ENCODE measurements at places on chromosomes 6 and 20. TPM values are rescaled to one million over a fixed set of nuclear protein-coding genes. Genes with fewer than 3 reads are reported as not detected.

DNA sequence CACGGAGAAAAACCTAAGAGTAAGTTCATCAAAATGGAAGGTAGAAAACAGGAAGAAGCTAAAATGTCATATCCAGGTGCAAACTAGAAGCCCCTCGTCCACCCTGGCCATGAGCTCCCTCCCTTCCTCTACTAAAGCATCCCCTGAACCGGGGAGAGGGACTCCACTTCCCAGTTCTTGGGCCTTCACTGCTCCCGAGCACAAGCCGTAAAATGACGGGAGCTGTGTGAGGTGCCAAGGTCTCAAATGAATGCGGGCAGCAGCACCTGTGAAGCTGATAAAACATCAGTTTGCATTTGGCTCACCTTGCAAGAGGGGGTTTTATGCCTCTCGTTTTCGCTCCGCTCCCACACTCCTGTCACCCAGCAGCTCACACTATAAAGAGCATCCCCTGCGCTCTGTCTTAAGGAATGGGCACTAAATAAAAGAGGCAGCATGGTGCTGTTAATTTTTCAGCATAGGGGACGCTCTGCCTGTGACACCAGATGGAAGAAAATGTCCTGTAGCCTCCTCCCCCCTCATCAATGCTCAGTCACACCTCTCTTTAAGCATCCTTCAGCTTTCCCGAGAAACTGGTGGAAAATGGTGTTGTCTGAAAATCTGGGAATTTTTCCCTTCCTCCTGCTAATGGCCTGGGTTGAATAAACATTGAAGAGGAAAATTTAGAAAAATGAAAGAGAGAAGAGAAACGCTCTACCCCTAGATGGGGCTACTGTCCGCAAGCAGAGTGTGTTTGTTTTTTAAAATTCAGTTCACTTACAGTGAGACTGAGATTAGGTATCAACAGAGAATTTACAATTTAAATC lies 563.0 kb upstream of the AGPAT4 start:
- DNase-seq = no peak

DNA sequence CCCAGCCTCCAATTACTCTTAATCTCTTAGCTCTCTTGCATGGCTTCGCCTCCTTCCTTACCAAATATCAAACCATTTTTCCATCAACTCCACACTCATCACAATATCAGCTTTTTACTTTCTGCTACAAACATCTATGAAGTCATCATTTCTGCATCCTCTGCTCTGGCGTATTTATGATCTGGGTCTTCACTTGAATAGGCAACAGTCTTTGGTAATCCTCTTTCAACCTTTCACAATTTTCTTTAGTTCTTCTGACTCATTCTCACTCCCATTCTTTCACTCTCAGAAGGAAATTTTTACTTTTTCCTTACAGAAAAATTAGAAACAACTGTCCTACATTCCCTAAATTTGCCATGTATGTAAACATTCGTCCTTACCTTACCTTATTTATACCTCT lies 522.4 kb downstream of the HDGFL1 start:
- DNase-seq = no peak

DNA sequence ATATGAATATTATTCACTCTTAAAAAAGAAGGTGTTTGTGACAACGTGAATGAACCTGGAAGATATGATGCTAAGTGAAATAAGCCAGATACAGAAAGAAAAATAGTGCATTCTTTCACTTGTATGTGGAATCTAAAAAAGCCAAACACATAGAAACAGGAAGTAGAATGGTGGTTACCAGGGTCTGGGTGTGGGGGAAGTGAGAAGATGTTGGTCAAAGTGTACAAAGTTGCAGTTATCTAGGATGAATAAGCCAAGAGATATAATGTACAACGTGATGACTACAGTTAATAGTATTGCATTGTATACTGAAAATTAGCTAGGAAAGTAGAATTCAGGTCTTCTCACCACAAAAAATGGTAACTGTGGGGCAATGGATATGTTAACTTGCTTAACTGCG lies 151.1 kb upstream of the HCRTR2 start:
- DNase-seq = no peak

Gene CCN5
- not detected for total RNA-seq

DNA sequence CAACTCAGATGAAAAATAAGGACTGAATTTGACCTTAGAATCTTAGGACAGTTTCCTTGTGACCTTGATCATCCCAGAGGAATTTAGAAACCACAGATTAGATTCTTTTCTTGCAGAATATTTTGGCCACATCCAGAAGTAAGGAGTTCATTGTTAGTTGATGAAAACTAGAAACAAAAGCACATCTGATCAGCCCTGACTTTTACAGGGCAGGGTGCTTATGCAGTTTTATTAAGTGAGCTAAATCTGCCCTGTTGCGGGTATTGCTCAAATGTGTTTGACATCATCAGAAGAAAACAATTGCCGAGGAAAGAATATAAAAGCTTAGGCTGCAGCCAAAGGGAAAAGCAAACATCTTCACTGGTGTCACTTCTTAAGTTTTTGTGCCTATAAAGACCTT lies 100.8 kb downstream of the MTFR2 start:
- no peak for DNase-seq

GRCh38 chr20:11437611-11438380 lies 479.9 kb upstream of the BTBD3 start:
- no peak for DNase-seq

Gene TOP1
- total RNA-seq = 110 TPM

DNA sequence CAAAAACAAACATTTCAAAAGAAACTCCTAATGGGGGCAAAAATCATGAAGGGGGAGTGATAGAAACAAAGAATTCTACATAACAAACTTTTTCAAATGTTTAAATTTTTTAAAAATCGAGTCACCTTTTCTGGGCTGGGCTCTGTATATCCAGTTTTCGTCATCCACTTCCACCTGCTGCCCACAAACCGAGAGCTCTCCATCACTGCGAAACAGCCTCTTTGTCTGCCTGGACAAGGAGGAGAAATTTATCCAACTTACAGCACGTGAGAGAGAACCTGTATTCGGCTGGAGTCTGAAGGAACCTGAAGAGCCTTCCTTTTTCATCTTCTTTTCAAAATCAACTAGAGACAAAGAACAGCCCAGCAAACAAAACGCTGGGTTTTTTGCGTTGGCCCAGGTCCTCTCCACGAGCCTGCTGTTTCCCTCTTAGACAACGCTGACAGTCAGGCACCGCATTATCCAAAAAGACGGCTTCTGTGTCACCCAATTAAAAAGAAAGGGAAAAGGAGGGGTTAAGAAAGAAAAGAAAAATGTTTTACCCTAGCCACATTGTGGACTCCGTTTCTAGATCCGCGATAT lies 72.4 kb upstream of the NHSL1 start:
- no peak for DNase-seq

DNA sequence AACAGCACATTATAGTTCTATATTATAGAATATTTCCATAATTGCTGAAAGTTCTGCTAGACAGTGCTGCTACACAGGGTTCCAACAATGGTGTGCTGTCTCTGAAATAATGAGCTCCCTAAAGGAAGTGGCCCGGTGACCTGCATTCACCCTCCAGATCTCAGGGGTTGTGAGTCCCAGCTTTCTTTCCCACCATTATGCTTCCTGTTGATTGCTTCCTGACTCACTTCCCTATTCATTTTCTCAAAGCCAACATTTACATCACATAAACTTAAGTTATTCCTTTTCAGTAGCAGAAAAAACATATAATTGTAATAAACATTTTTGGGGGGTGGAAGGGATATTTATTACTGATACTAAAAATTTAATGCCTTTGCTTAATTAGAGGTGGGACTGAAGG lies 12.9 kb upstream of the CCN6 start:
- DNase-seq = peak; percentile 29

DNA sequence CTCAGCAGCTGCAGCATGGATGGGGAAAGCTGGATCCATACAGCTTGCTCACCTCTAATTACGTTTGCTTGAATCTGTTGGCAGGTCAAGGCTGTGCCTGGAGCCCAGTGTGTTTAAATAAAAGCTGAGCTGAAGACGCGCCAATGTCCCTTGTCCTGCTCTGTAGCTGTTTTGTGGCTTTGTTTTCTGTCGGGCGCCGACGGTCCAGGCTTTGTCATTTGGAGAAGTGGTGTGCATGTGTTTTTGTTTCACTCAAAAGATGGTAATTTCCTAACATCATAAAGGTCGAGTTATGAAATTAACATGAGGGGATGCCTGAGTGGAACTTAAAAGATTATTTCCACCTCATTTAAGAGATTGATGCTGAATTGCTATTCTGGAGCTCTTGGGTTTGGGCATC lies 107.6 kb downstream of the SLC24A3 start:
- no peak for DNase-seq

Gene DUSP22
- total RNA-seq = 41.7 TPM

Gene ZBTB22
- 23.0 TPM for total RNA-seq

DNA sequence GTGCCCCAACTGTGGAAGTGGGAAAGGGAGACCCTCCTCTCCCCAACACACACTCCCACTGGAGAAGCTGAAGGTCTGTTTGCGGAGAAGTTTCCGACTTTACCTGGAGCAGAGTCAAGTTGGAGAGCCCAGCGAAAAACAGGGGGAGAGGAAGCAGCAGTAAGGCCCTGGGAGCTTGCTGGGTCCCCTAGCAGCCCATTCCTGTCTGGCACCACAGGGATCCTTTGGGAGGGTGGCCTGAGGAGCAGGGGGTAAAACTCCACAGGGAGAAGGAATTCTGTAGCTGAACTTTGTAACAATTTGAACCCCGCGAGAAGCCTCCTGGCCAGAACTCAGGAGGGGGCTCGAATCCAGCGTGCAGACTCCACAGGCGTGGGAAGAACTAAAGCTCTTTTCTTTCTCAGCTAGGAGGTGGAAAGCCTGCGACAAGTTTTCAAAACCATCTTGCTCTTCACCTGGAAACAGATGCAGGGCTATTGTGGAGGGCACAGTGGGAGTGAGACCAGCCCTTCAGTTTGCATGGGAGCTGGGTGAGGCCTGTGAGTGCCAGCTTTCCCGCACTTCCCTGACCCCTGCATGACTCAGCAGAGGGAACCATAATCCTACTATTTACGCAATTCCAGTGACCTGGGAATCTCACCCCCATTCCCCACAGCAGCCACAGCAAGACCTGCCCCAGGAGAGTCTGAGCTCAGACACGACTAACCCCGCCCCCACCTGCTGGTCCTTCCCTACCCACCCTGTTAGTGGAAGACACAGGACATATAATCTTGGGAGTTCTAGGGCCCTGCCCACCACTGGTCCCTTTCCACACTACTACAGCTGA lies 25.8 kb downstream of the SERPINB9 start:
- DNase-seq = no peak

Gene DDX43
- total RNA-seq = not detected

DNA sequence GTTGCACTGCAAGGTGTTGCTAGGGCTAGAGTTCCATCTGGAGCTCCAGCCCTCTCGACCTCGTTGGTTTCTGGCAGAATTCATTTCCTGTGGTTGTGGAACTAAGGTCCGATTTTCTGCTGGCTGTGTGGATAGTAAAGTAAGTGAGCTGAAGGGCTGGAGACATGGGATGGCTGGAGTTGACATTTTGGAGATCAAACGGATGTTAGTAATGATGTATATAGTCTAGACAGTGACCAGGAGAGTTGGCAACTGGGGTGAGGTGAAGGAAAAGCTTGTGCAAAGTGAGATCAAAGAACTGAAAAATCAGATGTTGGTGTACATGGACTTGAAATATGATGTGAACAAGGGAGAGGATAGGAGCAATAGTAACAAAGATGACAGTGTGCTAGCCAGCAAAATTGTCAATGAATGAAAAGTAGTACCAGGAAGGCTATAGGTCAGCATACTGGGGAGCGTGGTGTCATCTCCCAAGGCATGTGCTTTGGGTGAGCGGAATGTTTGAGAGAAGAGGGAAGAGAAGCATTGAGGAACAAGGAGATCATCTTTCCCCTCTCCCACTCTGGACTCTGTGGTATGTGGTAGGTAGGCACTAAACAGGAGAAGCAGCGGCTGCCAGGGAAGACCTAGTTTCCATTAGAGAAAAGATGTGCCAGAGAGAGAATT lies 7.8 kb downstream of the QRSL1 start:
- DNase-seq = no peak

DNA sequence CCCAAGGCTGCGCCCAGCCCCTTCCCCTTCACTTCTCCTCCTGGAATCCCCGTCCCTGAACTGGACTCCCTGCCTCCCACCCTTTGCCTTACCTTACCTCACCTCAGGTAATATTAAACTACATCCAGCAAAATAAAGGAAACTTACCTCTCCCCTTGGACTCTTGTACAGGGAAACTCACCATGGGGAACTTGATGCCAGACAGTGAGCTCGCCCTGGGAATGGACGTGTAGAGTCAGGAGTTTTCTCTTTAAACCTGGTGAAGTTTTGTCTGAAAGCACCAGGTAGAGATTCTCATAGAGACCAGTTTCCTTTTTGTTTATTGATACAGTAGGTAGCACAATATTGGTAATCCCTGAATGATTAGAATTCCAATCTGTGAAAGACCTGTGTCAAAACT lies 544 bp upstream of the HLA-C start:
- DNase-seq = no peak

DNA sequence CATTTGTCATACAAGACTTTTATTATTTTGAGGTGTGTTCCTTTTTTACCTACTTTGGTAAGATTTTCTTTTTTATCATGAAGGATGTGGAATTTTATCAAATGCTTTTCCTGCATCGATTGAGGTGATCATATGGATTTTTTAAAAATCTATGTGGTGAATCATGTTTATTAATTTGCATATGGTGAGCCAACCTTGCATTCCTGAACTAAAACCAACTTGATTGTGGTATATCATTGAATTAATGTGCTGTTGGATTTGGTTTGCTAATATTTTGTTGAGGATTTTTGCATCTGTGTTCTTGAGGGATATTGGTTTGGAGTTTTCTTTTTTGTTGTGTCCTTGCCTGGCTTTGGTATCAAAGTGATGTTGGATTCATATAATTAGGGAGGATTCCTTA lies 848.1 kb upstream of the EYS start:
- DNase-seq = no peak

DNA sequence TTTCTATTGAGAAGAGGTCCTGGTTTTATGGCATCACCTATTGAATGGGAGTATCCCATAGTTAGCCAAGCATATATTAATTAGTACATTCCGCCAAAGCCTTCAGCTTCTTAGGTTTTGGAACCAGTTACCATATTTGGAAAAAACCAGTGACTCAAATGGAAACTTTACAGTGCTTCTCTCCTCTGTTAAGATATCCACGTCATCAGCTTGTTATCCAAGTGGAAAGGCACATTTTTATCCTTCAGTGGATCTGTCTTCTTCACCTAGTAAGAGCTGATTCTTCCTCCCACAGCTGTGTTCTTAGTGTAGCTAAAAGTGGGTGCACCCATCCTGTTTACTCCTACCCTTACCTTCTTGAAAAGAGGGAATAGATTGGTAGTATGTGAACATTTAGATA lies 34.5 kb downstream of the TPD52L1 start:
- DNase-seq = no peak
